Effector memory CD8-positive, alpha-beta T cell (primary cell): ENCODE measurements at places on chromosomes 16 and 17.

DNA sequence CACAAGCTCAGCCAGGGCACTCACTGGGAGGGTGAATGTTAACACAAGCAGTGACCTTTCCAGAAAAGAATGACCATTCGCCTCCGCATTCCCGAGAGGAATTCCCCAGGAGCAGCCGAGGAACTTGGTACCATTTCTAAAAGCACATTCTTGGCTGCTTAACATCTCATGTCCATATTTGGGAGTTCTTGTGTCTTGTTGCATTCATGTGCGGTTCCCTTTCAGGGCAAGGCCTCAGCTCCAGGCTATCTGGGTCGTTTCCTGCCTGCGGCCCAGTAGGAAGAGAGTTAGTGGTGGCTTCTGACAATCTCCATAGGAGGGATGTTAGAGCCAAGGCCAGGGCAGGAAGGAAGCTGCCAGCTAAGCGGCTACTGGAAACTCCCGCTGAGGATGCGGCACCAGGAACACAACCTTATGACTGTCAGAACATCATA is 27.8 kb upstream of the MEAK7 start:
- no peak for DNase-seq

GRCh38 chr16:84982434-84982833 is 28.9 kb downstream of the ZDHHC7 start:
- no peak for DNase-seq

DNA sequence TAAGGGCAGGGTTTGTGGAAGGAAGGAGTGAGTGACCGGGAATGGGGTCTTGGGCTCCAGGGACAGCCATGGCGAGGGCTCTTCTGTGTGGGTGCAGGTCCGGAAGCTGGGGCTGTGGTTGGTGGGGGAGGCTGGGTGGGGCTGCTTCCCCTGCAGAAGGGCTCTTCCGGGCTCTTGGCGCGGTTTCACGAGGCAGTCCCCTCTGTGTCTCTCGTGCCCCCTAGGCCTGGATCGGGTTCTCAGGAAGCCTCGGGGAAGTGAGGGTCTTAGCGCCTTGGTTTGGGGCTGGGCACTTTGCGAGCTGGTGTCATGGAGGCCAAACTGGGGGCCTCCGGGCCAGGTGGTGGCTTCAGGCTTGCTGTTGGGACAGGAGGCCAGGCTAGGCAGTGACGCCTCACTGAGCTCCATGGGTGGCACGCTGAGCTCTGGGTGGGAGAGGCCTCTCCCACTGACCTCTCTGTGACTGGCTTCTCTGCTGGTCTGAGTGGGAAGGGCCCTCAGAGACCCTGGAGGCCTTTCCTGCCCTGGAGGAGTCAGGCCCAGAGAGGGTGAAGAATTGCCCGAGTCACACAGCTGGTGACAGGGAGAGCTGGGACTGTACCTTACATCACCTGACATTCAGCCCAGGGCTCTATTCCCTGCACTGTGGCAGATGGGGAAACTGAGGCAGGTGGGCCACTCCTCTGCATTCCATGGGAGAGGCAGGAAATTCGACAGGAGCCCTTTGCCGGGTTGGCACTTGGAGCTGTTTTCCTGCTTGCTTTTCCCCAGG is 8.2 kb downstream of the ADCY7 start:
- peak; percentile 37 for DNase-seq

DNA sequence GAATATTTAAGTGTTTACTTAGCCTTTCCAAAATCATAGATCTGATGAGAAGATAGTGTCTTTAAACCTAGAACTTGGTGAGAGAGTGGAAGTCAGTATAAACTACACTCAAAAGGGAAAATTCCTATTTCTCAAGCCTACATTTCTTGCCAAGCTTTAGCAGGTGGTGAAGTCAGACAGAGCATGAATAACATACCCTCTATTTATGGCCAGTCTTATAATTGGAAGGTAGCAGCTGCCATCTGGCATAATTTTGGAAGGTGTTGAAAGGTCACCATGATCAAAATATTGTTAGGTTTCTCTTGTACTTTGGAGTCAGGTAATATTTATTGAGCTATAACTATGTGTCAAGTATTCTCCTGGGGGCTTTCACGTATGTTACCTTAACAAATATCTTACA is 729.3 kb upstream of the KIF2B start:
- DNase-seq, result no peak

- peak; percentile 88 for DNase-seq
Measured at GRCh38 chr17:40480501-40481003, 20.9 kb downstream of the TNS4 start.
